ENCODE measurements at places on chromosomes 2 and 18.
A peak's percentile ranks its signal among the peaks of the same experiment; 100 is the strongest.

GRCh38 chr2:70939001-70939838 lies 3.5 kb downstream of the ATP6V1B1 start:
- no peak for DNase-seq

GRCh38 chr2:113228351-113228750 lies 50.4 kb downstream of the PAX8 start:
- no peak for DNase-seq

DNA sequence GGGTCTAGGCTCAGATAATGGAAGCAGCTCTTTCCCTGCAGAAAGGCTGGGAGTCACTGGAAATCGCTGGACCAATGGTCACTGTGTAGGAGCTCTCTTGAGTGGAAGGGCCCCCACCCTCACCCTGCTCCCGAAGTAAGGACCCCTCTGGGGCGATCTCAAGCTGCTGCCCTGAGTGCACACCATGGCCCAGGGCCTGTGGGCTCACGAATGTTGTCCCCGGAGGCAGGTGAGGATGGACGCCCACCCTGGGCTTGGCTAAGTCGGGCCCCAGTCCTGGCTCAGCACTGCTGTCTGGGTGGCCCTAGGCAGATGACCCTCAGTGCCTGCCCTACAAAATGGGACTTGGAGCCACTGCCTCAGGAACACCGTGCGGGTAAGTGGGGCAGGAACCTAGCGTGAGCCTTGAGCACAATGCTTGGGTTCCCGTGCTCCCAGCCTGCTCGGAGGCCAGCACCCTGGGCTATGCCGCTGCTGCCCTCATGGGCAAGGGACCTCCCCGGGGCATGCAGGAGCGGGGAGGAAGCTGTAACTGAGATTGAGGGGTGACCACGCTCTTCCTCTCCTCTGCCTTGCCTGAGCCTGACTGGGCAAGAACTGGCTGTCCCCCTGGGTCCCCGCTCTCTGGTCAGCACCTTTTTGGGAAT lies 3.7 kb downstream of the D2HGDH start:
- no peak for DNase-seq

DNA sequence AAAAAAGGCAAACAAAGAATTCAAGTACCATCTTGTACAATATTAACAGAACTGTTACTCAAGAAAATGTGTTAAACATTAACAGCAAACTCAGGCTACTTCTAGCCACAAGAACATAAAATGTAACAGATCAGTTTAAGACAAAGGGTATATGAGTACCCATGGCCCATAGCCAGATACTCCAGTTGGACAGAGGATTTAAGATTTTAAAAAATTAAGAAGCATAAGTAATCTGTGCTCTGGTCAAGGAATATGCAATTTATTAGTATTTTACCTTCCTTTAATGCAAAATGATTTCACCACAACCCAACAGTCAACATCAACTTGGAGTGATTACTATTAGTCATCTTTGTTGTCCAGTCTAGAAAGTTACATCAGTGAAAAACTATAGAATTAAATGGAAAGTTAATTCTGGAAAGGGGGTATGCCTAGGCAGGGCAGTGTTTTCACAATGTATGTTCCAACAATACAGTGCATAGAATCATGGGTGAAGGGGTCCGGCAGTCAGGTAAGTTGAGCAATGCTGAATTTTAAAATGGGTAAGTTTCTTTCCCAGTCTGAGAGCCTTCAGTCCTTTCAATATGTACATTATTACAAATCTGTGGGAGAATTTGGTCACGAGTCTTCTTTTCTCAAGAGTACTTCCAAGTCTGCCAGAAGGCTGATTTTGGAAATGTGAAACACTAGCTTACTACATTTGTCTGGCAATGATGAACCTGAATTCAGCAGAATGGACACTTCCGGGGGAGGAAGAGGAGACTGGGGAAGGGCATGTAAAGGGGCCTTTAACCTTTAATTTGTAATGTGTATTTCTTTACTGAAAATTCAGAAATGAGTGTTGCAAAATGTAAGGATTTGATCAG lies 34.5 kb downstream of the SFT2D3 start:
- DNase-seq = no peak

GRCh38 chr2:84639751-84640150 lies 123.5 kb downstream of the DNAH6 start:
- no peak for DNase-seq

- DNase-seq = no peak
Observed at GRCh38 chr2:43217228-43218154, 8.9 kb downstream of the ZFP36L2 start.

GRCh38 chr2:30191819-30192271 lies 39.5 kb upstream of the LBH start:
- no peak for DNase-seq

- peak; percentile 68 for DNase-seq
Observed at GRCh38 chr2:95023222-95023597, 2.3 kb upstream of the MAL start.

- no peak for DNase-seq
Observed at GRCh38 chr2:118987886-118988285, 45.9 kb downstream of the MARCO start.

- DNase-seq = no peak
Observed at GRCh38 chr2:181861379-181861778, 30.2 kb upstream of the ITPRID2 start.

GRCh38 chr2:129731907-129732629 lies 247.4 kb upstream of the RAB6C start:
- DNase-seq = no peak

DNA sequence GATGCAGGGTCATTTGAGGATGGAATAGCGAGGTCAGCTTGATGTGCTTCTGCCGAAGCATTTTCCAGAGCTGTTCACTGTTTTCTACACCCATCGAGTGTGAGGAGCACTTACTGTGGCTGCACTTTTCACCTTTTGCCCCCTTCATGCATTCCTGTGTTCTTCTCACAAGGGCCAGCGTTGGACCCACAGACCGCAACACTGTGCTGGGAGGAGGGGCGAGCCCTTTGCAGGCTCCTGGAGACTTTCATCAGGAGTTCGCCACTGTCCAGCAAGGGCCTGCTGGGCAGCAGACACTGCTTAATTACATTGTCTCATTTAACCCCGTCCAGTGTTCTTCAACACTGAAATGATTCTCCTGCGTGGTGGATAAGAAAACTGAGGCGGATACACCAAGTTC lies 29.9 kb downstream of the CYP26B1 start:
- DNase-seq = no peak

- no peak for DNase-seq
Observed at GRCh38 chr18:24153397-24153796, 14.5 kb downstream of the CABYR start.

GRCh38 chr2:48209214-48209885 lies 303.1 kb upstream of the FBXO11 start:
- no peak for DNase-seq

GRCh38 chr2:226720948-226721347 lies 78.7 kb downstream of the IRS1 start:
- DNase-seq = no peak

DNA sequence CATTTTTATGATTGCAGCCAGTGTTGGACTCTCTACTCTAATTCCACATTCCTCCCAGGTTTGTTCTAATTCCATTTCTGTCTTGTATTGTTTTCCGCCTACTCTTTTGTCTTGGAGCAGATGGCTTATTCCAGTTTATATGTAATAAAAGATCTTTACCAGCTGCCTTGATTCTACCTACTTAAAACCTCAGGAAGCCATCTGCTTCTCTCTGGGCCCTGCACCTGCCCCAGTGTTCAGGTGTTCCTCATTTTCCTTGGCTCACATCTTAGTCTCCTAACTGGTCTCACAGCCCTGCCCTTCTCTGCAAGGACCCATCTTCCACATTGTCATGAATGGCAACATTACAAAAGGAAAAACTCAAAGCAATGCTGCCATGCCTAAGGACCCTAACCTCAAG lies 21.0 kb upstream of the IL37 start:
- DNase-seq = no peak

DNA sequence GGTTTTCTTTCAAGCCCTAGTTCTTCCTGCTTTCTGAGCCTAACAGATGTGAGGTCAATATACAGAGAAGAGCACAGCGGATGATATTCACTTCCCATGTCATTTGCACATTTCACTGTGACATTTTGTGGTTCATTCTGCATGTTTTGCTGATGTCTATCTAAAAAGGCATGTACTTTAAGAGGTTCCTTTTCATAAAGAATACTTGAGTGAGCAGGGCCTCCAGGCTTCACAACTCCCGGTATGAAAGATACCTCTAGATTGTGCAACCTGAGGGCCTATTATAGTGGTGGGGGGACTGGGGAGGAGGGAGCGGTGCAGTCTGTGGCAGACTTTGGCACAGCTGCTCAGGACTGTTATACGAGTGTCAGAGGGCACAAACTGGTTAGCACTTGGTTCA lies 54.6 kb downstream of the CPO start:
- DNase-seq = peak; percentile 53

GRCh38 chr2:237025090-237025865 lies 60.4 kb upstream of the COPS8 start:
- no peak for DNase-seq

DNA sequence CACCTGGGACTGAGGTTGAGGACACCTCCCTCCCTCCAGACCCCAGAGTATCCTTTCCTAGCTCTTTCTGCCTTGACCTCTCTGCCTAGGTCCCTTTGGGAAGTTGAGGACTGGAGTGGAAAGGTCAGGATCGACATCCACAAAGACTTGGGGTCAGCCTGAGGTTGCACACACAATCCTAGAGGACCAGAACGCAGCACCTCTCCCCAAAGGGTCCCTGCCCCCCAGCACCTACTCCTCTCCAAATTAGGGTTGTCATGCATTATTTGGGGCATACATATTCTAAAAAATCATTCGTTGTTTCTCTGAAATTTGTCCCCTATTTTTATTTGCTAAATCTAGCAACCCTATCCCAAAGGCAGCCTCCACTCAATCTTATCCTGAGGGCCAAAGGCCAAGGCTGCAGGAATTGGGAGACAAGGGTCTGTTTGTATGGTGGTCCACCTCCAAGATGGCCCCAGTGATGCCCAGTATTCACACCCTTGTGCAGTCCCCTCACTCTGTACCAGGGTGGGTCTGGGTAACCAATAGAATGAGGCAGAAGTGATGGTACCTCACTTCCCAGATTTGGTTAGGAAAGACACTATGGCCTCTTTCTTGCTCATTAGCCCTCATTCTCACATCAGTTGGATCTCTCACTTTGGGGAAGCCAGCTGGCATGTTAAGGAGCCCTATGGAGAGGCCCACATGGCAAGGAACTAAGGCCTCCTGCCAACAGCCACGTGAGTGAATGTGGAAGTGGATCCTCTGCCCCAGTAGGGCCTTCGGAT lies 3.5 kb upstream of the CHRNG start:
- no peak for DNase-seq

GRCh38 chr18:3454365-3455089 lies 4.6 kb downstream of the TGIF1 start:
- peak; percentile 68 for DNase-seq

DNA sequence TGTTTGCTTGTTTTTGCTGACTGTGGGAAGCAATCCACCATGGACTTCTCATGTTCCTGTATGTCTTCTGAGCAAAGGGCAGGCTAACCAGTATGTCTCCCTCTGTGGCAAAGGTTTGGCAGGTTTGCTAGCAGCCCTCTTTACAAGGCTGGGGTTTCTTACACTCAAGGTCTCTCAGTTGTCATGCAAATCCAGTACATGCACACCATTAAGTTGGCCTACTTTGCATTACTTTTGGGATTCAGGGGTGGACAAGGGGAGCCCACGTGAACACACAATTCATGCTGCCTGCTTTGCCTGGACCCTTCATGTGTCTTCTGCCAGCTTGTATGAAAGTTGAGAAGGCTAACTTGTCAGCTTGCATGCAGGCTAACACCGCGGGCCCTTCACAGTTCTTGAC lies 134.9 kb downstream of the LRRTM4 start:
- DNase-seq = no peak

DNA sequence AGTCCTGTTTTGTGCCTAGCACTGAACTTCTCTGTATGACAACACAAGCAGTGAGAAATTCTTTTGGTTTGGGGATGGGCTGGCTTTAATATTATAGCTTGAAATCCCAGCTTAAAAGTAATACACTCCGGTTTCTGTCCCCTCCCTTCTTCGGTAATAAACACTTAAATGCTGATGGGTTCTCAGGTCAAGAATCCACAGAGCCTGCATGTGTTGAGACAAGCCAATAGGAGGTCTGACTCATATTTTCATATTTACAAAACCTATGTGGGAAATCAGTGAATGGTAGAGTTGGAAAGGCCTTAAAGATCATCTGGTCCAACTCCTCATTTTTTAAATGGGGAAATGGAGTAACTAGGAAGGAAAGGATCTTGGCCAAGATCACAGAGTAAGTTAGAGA lies 47.5 kb downstream of the VSNL1 start:
- no peak for DNase-seq

DNA sequence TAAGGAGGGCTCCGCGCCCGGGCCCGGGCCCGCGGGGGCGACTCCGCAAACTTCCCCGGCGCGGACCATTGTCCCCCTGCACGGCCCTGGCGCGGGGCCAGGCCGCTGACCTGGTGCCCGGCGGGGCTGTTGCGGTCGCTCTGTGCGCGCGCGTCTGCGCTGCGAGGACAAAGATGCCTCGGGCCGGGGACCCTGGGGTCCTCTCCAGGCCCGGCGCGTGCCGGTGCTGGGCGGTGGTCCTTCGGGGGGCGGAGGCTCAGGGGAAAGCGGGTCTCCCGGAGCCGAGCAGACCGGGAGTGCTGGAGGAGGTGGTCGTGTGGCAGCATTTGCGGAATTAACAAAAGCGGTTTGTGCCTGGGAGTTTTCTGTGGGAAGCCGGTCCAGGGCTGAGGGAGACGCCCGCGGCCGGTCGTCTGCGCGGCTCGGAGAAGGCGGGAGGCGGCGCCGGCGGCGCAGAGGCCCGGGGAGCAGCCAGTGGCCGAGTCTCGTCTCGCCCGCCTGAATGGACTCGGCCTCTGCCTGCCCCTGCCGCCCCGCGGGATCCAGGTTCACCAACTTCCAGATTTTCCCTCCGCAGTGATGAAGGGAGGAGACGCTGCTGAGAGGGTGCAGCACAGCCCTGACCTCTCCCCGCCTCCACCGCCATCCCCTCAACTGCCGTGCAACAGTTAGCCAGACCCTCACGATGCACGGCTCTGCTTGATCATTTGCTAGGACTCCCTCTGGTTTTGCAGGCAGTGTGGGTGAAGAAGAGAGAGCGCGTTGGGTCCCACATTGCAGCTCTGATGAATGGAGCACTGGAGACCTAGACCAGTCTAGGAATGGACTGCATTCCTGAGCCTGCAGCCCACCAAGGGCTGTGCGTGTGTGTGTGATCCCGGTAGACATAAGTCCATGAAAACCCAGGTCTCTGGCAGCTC lies 705 bp downstream of the EFR3B start:
- DNase-seq = no peak

GRCh38 chr2:31287654-31288053 lies 53.7 kb downstream of the EHD3 start:
- DNase-seq = no peak

- no peak for DNase-seq
Observed at GRCh38 chr2:170573671-170574070, 141.5 kb upstream of the SP5 start.

Data from T47D (cell line).